ENCODE measurements at places on chromosomes 5 and 9.

DNA sequence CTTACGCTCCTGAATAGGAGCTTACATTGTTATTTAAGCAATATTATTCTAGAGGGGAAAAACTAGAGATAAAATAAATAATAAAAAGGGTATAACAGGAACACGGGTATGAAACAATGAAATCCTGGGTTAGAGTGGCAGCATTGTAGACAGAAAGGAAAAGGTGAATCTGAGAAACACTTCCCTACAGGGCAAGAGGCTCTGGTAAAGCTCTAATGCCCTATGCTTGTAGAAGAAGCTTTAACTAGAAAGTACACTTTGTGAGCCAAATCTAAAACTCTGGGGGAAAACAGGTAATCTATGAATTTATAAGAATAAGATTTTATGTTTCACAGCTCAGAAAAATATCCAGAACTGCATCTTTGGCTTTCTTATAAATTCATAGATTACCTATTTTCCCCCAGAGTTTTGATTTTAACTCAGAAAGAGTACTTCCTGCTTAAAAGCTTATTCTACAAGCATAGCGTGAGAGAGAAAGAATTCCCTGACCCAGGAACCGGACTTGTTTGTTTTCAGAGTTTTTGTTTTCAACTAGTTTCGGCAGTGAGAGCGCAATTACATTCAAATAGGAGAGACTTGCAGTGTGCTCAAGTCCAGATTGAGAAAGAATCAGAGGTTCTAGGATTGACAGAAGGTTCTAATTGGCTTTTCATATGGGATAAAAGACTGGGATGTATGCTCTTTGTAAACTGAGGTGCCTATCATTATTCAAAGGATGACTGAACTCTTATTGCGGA, 651.0 kb upstream of the RORB start:
- H3K27ac ChIP-seq: no peak overlapping the region
- H3K4me1 ChIP-seq: no peaks in the 10 kb centered on the region
- no peaks in the 10 kb centered on the region for H3K36me3 ChIP-seq
- no peak overlapping the region for H3K4me3 ChIP-seq

DNA sequence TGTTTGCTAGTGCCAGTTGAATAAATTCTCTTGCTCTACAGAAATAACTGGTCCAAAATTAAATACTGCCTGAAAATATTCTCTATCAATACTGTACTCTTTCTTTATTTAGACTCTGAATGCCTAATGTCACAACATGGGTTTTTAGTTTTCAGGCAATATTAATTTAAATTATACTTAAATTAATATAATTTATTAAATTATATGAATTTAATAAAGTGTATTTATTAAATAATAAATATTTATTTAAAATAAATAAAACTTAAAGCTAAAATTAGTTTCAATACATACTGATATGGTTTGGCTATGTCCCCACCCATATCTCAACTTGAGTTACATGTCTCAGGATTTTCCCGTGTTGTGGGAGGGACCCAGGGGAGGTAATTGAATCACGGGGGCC, 146.0 kb downstream of the PRR16 start:
- H3K4me1 ChIP-seq: no peaks in the 10 kb centered on the region
- H3K4me3 ChIP-seq: no peak overlapping the region
- no peak for DNase-seq
- no peaks in the 10 kb centered on the region for H3K36me3 ChIP-seq

DNA sequence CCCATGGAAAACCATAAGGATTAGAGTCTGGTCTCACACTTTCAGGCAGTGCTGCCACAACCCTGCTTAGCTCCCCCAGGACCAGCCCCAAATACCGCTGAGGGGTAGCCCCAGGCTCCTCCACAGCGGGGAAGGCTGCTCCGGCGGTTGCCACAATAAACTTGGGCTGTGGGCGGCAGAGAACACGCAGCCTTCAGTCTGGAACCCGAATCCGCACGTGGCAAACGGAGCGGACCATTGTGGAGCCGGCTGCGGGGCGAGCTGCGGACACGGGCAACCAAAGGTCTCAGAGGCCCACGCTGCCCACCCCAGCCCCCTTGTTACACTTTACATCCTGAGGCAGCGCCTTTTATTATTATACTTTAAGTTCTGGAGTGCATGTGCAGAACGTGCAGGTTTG, 37.3 kb upstream of the C9orf72 start:
- H3K27ac ChIP-seq: no peak overlapping the region
- H3K27me3 ChIP-seq: peaks cover 13% of the 10 kb centered on the region
- DNase-seq: no peak

DNA sequence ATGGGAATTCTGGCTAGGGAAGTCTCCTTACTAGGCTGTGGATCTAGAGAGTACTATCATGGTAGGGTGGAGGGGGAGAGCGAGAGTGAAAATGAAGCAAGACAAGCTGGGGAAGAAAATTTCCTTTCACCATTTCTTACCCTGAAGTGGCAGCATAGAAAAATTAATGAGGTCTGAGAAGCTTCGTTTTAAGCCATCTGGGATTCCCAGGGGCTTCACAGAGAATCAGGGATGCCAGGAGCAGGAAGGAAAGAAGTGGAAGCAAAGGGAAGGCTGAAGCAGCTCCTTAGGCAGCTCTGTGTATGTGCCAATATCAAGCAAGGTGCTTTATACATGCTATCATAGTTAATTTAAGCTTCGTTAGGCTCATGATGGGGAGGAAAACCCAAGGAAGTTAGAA, 169.9 kb downstream of the ZSWIM6 start:
- no peaks in the 10 kb centered on the region for H3K27me3 ChIP-seq
- peaks cover 2% of the 10 kb centered on the region for H3K36me3 ChIP-seq
- DNase-seq: no peak
- H3K4me3 ChIP-seq: no peak overlapping the region
- H3K4me1 ChIP-seq: no peaks in the 10 kb centered on the region

GRCh38 chr9:114112778-114113584, 13.9 kb upstream of the KIF12 start:
- H3K4me1 ChIP-seq: no peaks in the 10 kb centered on the region
- no peaks in the 10 kb centered on the region for H3K36me3 ChIP-seq
- DNase-seq: no peak
- no peak overlapping the region for H3K4me3 ChIP-seq
- H3K27me3 ChIP-seq: peaks cover 8% of the 10 kb centered on the region

DNA sequence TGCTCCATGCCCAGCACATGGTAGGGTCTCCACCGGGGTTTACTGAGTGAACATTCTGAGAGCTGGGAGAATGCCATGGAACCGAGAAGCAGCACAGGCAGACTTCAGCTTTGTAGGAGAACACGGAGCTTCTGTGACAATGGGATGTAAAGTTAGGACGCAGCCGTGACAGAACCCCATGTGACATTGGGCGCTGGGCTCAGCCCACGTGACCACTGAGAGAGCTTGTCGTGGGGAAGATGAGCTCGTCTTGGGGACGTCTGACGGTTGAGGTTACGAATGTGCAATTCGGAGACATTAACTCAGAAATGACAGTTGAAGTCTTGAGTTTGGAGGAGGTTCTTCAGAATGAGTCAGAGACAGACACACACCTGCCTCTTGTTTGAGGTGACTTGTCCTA, 13.5 kb downstream of the SDHA start:
- H3K4me3 ChIP-seq: no peak overlapping the region
- no peak overlapping the region for H3K27ac ChIP-seq

DNA sequence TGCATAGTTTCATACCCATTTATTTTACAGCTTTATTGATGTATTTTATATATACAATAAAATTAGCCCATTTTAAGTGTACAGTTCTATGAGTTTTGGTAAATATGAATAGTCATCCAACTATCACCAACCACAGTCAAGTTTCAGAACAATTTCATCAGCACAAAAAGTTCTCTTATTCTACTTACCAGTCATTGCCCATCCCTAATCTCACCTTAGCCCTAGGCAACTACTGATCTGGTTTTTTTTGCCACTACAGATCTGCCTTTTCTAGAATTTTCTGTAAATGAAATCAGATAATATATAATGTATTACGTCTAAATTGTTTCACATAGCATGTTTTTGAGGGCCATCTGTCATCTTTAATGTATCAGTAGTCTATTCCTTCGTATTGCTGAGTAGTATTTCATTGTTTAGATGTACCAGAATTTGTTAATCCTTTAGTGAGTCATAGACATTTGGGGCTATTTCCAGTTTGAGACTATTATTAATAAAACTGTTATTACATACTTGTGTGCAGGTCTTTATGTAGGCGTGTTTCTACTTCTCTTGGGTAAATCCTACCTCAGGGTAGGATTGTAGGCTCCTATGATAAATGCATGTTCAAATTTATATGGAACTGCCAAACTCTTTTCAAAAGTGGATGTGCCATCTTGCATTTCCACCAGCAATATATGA, 198.5 kb upstream of the ADAMTSL1 start:
- no peak overlapping the region for H3K4me3 ChIP-seq
- H3K4me1 ChIP-seq: no peaks in the 10 kb centered on the region

- H3K36me3 ChIP-seq: no peaks in the 10 kb centered on the region
- H3K4me3 ChIP-seq: no peak overlapping the region
- DNase-seq: no peak
- no peak overlapping the region for H3K27ac ChIP-seq
- H3K27me3 ChIP-seq: peaks cover 2% of the 10 kb centered on the region
Observed at GRCh38 chr5:153601377-153601776, 110.9 kb downstream of the GRIA1 start.

DNA sequence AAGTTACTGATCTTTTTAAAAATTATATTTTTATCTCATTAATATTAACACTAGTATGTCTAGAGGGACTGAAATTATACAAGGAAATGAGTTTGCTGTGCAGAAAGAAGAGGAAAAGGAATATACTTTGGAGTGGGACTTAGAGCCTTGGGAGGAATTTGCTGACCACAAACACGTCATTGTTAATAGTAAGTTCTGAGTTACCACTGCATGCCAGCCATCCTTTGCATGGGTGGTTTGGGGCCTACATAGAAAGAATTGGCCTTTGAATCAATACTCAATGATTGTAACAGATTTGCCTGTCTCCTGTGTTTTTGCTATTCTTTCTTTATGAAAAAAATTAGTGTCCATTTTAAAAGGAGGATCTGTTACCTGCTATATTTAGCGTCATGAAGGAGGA, 232.6 kb upstream of the TNC start:
- H3K27me3 ChIP-seq: no peaks in the 10 kb centered on the region
- no peak for DNase-seq
- no peak overlapping the region for H3K27ac ChIP-seq
- no peaks in the 10 kb centered on the region for H3K4me1 ChIP-seq
- no peak overlapping the region for H3K4me3 ChIP-seq

- H3K27ac ChIP-seq: no peak overlapping the region
- H3K27me3 ChIP-seq: no peaks in the 10 kb centered on the region
- no peak for DNase-seq
- no peak overlapping the region for H3K4me3 ChIP-seq
Observed at GRCh38 chr5:139014726-139015125, 139.6 kb upstream of the LRRTM2 start.

All from activated naive CD8-positive, alpha-beta T cell treated with anti-CD3 and anti-CD28 coated beads, Interleukin-2, amount 50 U/mL, for 24 hours (primary cell).